Mucosa of descending colon (tissue), 3 donors: ENCODE measurements at places on chromosomes 4 and X. TPM values are rescaled to one million over a fixed set of nuclear protein-coding genes. Genes with fewer than 3 reads are reported as not detected.

DNA sequence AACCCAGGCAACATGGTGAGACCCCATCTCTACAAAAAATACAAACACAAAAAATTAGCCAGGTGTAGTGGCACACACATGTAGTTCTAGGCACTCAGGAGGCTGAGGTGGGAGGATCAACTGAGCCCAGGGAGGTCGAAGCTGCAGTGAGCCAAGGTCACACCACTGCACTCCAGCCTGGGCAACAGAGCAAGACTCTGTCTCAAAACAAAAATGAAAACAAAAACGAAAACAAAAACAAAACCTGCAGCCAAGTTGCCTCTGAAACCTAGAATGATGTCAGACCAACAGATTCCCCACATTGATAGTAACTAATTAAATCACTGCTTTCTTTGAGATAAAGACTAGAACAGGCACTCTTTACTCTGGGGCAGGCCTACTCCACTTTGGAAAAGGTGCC, 104.5 kb downstream of the AMELX start:
- no peak for DNase-seq

DNA sequence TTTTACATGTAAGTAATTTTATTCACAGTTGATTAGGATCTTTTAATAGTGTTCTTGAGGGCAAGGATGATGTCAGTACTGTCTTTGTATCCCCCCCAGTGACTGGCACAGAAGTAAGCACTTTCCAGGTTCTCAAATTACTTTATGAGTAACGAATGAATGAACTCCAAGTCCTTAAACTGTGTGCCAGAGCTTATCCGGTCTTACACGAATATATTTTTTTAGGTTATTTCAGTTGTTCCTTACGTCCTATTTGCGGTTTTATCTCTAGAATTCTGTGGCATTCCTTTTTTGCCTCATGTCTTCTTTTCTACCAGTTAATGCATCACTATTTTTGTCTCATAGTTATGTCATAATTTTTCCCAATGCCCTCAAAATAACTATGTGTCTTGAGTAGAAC, 106.9 kb upstream of the MID1IP1 start:
- no peak for DNase-seq

DNA sequence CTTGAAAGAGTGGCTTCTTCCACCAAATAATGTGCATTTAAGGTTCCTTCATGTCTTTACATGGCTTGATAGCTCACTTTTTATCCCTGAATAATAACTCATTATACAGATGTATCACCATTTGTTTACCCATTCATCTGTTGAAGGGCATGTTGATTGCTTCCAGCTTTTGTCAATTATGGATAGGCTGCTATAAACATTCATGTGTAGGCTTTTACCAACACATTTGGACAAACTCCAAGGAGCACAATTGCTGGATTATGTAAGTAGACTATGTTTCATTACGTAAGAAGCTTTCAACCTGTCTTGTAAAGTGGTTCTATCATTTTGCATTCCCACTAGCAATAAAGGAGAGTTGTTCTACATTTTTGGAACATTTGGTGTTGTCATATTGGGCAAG, 2637.0 kb downstream of the PCDH7 start:
- no peak for DNase-seq

DNA sequence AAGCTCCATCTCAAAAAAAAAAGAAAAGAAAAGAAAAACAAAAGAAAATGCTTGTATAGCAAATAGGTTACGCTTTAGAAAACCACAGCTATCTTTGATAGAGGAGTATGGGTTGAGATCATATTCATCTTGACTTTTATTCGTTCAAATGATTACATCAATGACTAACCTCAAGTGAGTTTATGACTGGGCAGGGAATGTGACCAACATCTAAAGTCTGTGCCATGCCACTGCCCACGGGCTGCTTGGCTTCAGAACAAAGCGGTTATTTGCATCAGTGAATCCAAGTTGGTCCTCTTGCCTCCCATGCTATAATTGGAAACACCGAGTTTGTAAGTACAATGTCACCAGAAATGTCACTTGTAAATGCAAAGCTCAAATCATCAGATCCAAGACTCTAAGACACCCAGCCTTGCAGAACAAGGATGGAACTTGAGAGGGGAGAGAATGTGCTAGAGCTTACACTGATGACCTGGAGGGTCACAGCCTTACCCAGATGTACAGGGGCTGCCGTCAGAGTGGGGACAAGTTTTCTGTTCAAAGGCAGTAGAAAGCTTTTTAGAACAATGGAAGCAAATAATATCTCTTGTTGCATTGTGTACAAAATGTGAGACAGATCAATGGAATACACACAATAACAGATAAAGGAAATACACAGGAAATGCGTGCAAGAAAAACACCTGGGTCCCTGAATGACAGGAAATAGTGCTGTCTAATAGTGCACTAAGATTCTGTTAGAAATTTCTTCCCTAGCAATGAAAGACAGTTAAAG, 8.4 kb upstream of the OPN1LW start:
- no peak for DNase-seq

DNA sequence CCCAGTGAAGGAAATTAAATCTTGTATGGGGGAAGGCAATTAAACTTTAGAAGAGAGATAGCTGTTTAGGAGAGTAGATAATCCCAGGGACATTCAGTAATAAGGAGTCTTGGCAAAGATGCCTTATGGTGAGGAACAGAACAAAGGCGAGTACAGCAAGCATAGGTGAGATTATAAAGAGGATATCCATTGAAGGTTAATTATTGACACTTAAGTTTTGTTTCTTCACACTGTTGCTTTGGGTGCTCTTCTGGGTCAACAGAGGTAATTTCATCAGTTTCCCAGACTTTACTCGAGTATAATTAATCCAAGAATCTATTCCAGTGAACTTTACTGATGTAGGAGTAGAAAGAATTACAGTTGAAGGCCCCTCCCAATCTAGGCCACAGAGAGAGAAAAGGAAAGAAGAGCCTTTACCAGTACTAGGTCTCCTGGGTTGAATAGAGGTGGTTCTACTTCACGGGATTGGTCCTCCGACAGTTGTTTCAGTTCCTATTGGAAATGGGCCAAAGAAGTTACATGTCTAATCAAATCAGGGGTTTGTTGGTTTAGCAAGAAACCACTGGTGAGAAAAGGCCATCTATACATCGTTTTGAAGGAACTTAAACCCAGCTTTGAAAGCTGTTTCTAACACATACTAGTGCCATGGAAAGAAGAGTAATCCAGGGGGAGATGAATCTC, 27.2 kb downstream of the EPGN start:
- DNase-seq, result no peak

DNA sequence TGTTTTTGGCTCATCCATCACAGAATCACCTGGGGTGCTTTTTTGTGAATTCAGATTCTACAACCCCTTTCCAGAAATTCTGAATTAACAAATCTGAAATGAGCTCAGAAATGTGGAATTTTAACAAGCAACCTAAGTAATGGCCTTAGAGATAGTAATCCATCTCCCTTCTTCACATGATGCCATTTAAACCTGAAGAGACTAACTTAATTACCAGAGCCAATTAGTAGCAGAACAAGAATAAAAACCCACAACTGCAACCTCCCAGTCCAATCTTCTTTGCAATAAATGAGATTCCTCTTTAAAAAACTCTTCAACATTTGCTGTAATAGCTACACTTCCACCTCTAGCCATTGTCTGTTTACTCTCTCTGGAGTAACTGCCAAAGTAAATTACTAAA, 69.7 kb downstream of the ARAP2 start:
- no peak for DNase-seq

DNA sequence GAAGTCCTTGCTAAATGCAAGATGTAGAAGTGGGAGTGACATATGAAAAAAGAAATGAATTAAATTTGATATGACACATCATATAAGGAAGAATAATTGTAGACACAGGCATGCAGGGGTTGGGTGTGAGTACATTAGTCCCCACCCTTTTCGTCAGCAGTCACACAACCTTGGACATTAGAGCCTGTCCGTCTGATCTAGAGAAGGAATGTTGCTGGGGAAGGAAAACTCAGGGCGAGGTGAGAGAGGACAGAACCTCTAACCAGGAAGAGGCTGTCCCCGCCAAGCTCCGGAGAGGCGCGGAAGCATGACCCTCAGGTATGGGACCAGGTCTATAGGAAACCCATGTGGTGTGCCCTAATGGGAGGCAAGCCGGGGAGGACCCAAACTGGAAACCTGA, 102.1 kb downstream of the RELL1 start:
- DNase-seq, result peak; percentile 77

- DNase-seq, result no peak
Measured at GRCh38 chr4:189613207-189613606, 327.5 kb upstream of the FRG1 start.

DNA sequence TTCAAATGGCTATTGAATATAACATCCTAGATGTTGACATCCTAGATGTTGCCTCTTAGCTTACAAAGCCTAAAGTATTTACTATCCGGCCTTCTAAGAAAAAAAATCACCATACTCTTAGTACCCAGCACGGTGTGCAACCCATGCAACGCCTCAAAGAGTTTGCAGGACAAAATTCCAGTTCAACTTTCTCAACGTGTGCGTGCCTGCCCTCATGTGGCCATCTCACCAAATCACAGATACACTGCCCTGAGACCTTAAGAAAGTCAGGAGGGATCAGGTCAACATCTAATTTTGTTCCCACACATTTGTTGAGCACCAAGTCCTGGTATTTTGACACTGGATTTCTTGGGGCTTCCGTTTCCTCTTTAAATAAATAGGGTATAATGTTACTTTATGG, 68.3 kb downstream of the CRMP1 start:
- no peak for DNase-seq

GRCh38 chr4:22712529-22712928, 19.8 kb downstream of the GBA3 start:
- DNase-seq, result no peak

DNA sequence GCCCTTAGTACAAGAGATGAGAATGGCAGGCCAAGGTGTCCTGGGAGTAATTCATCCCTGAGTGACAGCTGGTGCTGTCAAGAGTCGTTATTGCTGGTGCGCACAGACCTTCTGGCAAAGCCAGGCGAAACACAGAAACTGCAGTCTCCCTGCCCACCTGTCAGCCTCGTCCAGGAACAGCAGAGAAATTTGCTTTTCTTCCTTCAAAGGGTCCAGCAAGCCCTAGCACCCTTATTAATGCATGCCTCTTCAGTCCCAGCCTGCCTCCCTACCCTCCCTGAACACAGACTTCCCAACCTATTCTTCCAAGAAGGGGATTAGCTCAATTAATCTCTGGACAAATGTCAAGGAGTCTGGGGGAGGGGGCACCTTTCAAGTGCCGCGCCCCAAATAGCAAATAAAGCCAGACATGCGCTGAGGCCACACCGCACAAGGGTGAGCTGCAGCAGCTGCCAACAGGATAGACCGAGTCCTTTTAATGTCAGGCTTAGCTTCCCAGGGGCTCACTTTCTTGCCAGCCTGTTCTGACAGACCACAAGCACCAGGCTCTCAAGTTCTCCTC, 250.7 kb upstream of the RASGEF1B start:
- DNase-seq, result peak; percentile 37

DNA sequence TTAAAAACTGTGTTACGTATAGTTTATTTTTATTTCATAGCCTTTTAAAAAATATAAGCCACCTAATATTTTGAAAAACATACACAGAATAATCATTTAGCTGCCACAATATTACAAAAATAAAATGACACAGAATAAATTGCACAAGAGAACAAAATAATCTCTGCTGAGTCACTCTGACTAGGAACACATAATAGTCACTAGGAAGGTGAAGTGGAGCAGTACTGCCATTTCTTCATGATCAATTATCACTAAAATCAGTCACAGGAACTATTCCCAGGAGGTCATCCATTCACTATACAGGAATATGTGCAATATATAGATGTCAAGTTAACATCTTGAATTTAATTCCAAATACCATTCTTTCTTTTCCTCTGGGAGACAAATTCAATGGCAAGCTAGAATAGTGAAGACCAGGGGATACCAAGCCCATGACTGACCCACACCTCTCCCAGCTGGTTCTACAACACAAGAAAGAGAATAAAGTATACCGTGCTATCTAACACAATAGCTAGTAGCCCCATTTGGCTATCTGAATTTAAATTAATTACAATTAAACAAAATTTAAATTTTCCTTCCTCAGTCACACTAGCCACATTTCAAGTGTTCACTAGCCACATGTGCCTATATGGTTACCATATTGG, 5.9 kb downstream of the SMIM43 start:
- no peak for DNase-seq

- DNase-seq, result no peak
Measured at GRCh38 chr4:88159229-88159725, 838 bp upstream of the ABCG2 start.

DNA sequence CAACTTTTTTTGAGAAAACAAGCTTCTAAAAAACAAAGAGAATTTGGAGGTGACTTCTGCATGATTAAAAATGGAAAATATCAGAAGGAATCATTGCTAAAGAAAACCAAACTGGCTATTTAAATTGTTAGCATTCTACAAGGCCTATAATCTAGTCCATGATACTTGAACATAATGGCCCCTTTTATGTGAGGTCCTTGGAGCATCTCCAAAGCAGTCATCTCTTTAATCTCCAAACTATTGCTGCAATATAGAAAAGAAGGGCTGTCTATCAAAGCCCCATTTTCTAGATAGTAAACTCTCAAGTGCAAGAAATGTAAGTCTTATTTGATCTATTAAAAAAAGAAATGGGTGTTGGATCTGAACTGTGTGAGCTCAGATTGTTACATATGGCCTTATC, 615.1 kb downstream of the CENPC start:
- DNase-seq, result no peak

GRCh38 chrX:130893356-130894085, 9.5 kb downstream of the ENOX2 start:
- no peak for DNase-seq

GRCh38 chr4:3210467-3210866, 38.5 kb upstream of the MSANTD1 start:
- DNase-seq, result no peak

GRCh38 chr4:113116414-113117357, 67.2 kb downstream of the ANK2 start:
- DNase-seq, result no peak

DNA sequence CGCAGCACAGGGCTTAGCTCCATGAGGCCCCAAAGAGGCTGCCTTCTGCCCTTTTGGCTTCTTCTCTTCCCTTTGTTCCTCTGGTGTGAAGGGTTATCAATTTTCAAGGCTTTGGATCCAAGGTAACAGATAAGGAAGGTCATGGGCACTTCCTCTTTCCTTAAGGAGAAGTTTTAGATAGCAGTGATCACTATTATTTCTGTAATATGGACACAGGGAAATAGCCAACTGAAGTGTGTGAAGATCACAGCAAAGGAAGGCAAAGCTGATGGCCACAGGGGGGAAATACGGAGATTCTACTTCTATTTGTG, 366.8 kb downstream of the UNC5C start:
- DNase-seq, result no peak

- no peak for DNase-seq
Measured at GRCh38 chr4:100569196-100569595, 51.4 kb upstream of the EMCN start.

Gene SMIM31
- 11.0 TPM for total RNA-seq

Gene HTN3
- total RNA-seq, result not detected

Gene ITGB1BP2
- 5.9 TPM for total RNA-seq

Gene RHOXF2B
- not detected for total RNA-seq

Gene FGF13
- total RNA-seq, result 2.7 TPM

Gene UGT2B15
- 61.8 TPM for total RNA-seq

Gene EPGN
- not detected for total RNA-seq

Gene MEPE
- total RNA-seq, result not detected

Gene PF4V1
- not detected for total RNA-seq

Gene WDR17
- 2.4 TPM for total RNA-seq

Gene DNASE1L1
- total RNA-seq, result 25.6 TPM
